ENCODE measurements at places on chromosomes 1 and 21. TPM values are rescaled to one million over a fixed set of nuclear protein-coding genes. Genes with fewer than 3 reads are reported as not detected.
A peak's percentile ranks its signal among the peaks of the same experiment; 100 is the strongest.

GPR153 gene
- total RNA-seq = 5.8 TPM

ITPKB gene
- 13.3 TPM for total RNA-seq

ATP1A1 gene
- total RNA-seq = 196 TPM

OR6N1 gene
- total RNA-seq = not detected

LCE4A gene
- not detected for total RNA-seq

FABP3 gene
- 51.8 TPM for total RNA-seq

KRTAP20-4 gene
- total RNA-seq = not detected

MECR gene
- 15.6 TPM for total RNA-seq

CR1 gene
- total RNA-seq = not detected

HES2 gene
- total RNA-seq = 0.36 TPM

LCA5L gene
- total RNA-seq = 0.92 TPM

RIIAD1 gene
- not detected for total RNA-seq

SUSD4 gene
- 0.85 TPM for total RNA-seq

GRCh38 chr1:85065550-85065949, 17.2 kb upstream of the MCOLN3 start:
- H3K4me3 ChIP-seq = no peak overlapping the region
- DNase-seq = no peak
- H3K27me3 ChIP-seq = peaks cover 1% of the 10 kb centered on the region
- H3K27ac ChIP-seq = no peak overlapping the region
- H3K4me1 ChIP-seq = peaks cover 18% of the 10 kb centered on the region

- no peak overlapping the region for H3K4me3 ChIP-seq
- H3K27me3 ChIP-seq = no peaks in the 10 kb centered on the region
- no peaks in the 10 kb centered on the region for H3K36me3 ChIP-seq
- peaks cover 60% of the 10 kb centered on the region for H3K4me1 ChIP-seq
Measured at GRCh38 chr1:115495625-115496024, 146.1 kb upstream of the VANGL1 start.

GRCh38 chr1:220353229-220354012, 81.2 kb upstream of the RAB3GAP2 start:
- peaks cover 4% of the 10 kb centered on the region for H3K4me1 ChIP-seq
- no peak overlapping the region for H3K4me3 ChIP-seq
- no peak overlapping the region for H3K27ac ChIP-seq
- no peaks in the 10 kb centered on the region for H3K27me3 ChIP-seq
- no peak for DNase-seq

- H3K4me1 ChIP-seq = no peaks in the 10 kb centered on the region
- DNase-seq = no peak
- no peak overlapping the region for H3K4me3 ChIP-seq
- peaks cover 1% of the 10 kb centered on the region for H3K36me3 ChIP-seq
Measured at GRCh38 chr1:20100632-20101355, 18.5 kb downstream of the PLA2G2D start.

- no peak overlapping the region for H3K4me3 ChIP-seq
- H3K4me1 ChIP-seq = peaks cover 95% of the 10 kb centered on the region
- no peaks in the 10 kb centered on the region for H3K27me3 ChIP-seq
- peaks cover 12% of the 10 kb centered on the region for H3K36me3 ChIP-seq
Measured at GRCh38 chr1:230080822-230081221, 13.8 kb downstream of the GALNT2 start.

DNA sequence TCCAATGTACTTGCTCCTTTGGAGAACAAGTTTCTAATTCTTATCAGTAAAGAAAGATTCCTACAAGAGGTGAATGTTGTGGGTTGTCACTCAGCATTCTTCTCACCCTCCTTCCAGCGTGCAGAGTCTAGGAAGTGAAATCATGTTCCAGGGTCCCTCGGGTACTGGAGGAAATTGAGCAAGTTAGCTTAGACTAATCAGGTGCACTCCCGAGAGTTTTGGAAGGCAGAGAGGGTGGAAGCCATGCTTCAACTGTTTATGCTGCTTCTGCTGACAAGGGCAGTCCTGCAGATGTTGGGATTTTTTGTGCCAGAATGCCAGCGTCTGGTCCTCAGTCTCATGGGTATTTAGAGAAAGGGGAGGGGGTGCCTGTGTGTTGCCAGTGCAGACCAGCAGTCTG, 5.3 kb upstream of the C1orf115 start:
- H3K27me3 ChIP-seq = peaks cover 4% of the 10 kb centered on the region
- no peak overlapping the region for H3K27ac ChIP-seq
- peaks cover 3% of the 10 kb centered on the region for H3K4me1 ChIP-seq
- no peak overlapping the region for H3K4me3 ChIP-seq

DNA sequence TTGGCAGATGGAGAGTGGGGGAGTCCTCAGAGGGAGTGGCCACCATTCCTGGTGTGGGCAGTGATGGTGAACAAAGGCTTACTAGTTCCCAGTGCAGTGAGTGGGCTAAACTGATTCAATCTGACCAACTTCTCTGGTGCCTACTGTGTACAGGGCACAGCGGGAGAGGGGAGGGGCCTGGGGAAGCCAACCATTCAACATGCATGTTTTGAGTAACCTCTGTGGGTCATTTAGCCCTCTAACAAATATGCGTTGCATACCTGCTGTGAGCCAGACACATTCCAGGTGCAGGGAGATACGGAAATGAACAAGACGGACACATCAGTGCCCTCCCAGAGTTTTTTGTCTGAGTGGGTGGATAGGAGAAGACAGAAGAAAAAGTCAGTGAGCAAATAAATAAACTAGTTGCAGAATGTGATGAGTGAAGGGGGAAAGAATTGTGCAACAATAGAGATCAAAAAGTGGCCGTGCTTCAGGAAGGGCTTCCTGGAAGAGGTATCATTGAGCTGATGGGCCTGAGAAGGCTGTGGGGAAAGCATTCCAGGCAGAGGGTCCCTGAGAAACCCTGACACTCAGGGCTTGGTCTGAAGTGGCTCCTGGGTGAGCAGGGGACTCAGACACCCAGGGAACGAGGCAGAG, 78.8 kb downstream of the EPHB2 start:
- no peak overlapping the region for H3K4me3 ChIP-seq
- H3K4me1 ChIP-seq = peaks cover 15% of the 10 kb centered on the region
- no peaks in the 10 kb centered on the region for H3K36me3 ChIP-seq

DNA sequence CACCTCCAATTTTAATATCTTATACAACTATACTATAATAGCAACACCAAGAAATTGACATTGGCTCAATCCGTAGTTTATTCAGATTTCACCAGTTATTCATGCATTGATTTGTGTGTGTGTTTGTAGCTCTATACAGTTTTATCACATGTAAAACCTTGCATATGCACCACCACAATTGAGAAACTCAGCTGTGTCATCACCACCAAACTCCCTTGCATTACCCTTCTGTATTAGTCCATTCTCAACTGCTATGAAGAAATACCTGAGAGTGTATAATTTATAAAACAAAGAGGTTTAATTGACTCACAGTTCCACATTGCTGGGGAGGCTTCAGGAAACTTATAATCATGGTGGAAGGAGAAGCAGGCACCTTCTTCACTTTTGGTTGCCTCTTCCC, 162.1 kb downstream of the PATJ start:
- peaks cover 4% of the 10 kb centered on the region for H3K36me3 ChIP-seq
- no peaks in the 10 kb centered on the region for H3K27me3 ChIP-seq
- no peak overlapping the region for H3K4me3 ChIP-seq
- H3K4me1 ChIP-seq = no peaks in the 10 kb centered on the region
- no peak overlapping the region for H3K27ac ChIP-seq
- DNase-seq = no peak

DNA sequence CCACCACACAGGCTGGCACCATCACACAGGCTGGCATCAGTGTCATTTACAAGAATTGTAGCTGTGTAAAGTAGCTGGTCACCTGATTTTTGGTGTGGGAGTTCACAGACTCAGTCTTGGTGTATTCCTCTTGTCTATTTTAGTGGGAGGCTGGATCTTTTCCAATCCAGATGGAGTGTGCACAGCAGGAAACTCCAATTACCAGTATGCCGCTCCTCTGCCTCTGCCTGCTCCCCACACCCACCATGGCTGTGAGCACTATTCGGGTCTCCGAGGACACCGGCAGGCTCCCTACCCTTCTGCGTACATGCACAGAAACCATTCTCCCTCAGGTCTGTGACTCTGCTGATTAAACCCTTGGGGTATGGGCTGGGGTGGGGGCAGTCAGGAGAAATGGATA, 24.2 kb downstream of the TBX19 start:
- DNase-seq = no peak
- no peak overlapping the region for H3K27ac ChIP-seq
- H3K4me1 ChIP-seq = peaks cover 34% of the 10 kb centered on the region
- H3K27me3 ChIP-seq = no peaks in the 10 kb centered on the region
- no peak overlapping the region for H3K4me3 ChIP-seq

GRCh38 chr1:36653850-36654249, 171.1 kb upstream of the CSF3R start:
- H3K27me3 ChIP-seq = peaks cover 45% of the 10 kb centered on the region
- H3K27ac ChIP-seq = no peak overlapping the region
- H3K4me3 ChIP-seq = no peak overlapping the region
- no peaks in the 10 kb centered on the region for H3K4me1 ChIP-seq

GRCh38 chr21:39461419-39461818, 9.6 kb downstream of the SH3BGR start:
- H3K27ac ChIP-seq = no peak overlapping the region
- DNase-seq = no peak
- H3K4me3 ChIP-seq = no peak overlapping the region
- H3K4me1 ChIP-seq = no peaks in the 10 kb centered on the region

GRCh38 chr1:184972315-184973055, 1.8 kb downstream of the NIBAN1 start:
- peaks cover 2% of the 10 kb centered on the region for H3K27me3 ChIP-seq
- H3K4me3 ChIP-seq = peak overlapping the region; percentile 93
- H3K4me1 ChIP-seq = peaks cover 57% of the 10 kb centered on the region
- H3K27ac ChIP-seq = peak overlapping the region; percentile 99
- H3K36me3 ChIP-seq = no peaks in the 10 kb centered on the region

DNA sequence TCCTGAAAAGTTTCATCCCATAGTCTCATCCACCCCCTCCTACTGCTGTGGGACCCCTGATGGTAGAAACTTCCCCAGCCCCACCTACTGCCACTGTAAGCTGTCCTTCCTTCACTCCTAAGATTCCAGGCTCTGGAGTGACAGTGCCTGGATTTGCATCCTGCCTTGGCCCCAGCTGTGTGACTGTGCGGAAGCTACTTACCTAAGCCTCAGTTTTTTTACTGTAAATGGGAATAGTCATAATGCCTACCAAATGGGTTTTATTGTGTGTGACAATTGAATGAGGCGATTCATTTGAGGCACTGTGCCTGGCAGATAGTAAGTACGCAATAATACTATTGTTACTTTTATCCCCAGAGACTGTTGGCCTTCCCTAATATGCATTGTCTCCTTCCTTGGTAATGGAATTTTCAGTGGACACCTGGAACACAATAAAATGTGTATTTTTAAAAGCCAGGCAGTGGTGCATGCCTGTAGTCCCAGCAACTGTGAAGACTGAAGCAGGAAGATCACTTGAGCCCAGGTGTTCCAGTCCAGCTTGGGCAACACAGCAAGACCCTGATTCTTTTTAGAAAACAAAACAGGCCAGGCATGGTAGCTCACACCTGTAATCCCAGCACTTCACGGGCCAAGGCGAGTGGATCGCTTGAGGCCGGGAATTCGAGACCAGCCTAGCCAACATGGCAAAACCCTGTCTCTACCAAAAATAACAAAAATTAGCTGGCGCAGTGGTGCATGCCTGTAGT, 55.0 kb upstream of the ZNF326 start:
- peaks cover 25% of the 10 kb centered on the region for H3K4me1 ChIP-seq
- peaks cover 2% of the 10 kb centered on the region for H3K36me3 ChIP-seq
- no peak for DNase-seq
- H3K27me3 ChIP-seq = no peaks in the 10 kb centered on the region

- peaks cover 33% of the 10 kb centered on the region for H3K27me3 ChIP-seq
- no peaks in the 10 kb centered on the region for H3K4me1 ChIP-seq
- no peaks in the 10 kb centered on the region for H3K36me3 ChIP-seq
- H3K4me3 ChIP-seq = no peak overlapping the region
- no peak for DNase-seq
Measured at GRCh38 chr1:38651669-38652068, 207.9 kb downstream of the RRAGC start.

DNA sequence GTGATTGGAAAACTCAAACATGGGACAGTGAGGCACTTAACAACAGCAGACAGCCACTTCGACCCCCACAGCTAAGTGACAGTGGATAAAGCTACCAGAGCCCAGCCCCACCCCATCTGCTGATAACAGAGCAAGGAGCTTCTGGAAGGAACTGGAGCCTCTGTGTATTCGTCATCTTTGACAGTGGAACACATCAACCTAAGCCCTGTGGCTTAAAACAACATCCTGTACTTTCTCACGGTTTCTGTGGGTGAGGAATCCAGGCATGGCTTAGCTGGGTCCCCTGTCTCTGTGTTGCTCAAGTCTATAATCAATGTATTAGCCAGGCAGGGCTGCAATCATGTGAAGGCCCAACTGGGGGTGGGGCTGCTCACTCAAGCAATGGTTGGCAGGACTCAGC, 18.4 kb upstream of the SIPA1L2 start:
- peaks cover 9% of the 10 kb centered on the region for H3K4me1 ChIP-seq
- H3K4me3 ChIP-seq = no peak overlapping the region
- no peak for DNase-seq
- no peak overlapping the region for H3K27ac ChIP-seq

DNA sequence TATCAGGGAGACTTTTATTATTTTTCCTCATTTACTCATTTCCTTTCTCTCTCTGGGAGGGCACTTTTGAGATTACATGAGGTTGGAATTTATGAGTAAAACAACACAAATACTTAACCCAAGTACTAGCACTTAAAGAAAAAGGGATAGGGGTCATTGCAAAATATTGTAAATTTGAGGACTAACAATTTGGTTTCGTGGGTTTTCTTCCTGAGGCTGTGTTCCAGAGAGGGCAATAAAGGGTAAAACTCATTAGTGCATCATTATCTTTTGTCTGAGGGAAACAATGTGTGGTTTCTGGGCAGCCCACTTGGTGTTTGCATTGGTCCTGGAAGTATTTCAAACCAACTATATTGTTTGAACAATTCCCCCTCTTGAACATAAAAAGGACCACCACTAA, 96.5 kb downstream of the GREM2 start:
- H3K36me3 ChIP-seq = no peaks in the 10 kb centered on the region
- H3K4me3 ChIP-seq = no peak overlapping the region
- H3K27me3 ChIP-seq = peaks cover 8% of the 10 kb centered on the region
- no peak for DNase-seq
- peaks cover 16% of the 10 kb centered on the region for H3K4me1 ChIP-seq

GRCh38 chr1:202989879-202990278, 17.3 kb upstream of the TMEM183A start:
- peaks cover 2% of the 10 kb centered on the region for H3K36me3 ChIP-seq
- DNase-seq = no peak
- H3K4me3 ChIP-seq = no peak overlapping the region
- H3K27me3 ChIP-seq = peaks cover 54% of the 10 kb centered on the region
